ENCODE measurements at places on chromosomes 1 and 21.
A peak's percentile ranks its signal among the peaks of the same experiment; 100 is the strongest.

GRCh38 chr1:232704694-232705680, 75.1 kb upstream of the SIPA1L2 start:
- DNase-seq = no peak

- no peak for DNase-seq
These were observed 113.2 kb downstream of the LRRC53 start for GRCh38 chr1:74399249-74399648.

DNA sequence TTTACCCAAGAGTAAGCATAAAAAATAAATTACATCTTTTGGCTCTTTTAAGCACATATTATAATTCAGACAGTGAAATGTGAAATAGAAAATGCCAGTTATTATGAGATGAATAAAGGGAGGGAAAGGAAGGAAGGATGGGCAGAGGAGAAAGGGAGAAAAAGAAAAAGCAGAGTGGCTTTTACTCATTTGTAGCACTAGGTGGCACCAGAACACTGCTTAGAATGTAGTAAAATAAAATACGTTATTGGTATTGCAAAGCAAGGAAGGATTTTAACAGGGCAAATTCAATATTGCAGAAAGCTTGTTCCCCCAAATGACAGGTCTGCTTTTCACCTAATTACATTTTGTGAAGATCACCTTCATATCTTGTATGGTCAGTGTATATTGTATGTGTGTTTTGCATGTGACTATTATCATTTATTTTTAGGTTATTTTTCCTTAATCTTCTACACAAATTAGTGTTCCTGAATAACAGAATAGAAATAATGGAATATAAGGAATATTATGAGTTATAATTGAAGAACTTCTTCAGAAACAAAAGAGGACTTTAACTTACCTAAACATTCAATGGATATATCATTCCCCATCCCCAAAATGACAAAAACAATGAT, 9.1 kb upstream of the PCNX2 start:
- DNase-seq = no peak

DNA sequence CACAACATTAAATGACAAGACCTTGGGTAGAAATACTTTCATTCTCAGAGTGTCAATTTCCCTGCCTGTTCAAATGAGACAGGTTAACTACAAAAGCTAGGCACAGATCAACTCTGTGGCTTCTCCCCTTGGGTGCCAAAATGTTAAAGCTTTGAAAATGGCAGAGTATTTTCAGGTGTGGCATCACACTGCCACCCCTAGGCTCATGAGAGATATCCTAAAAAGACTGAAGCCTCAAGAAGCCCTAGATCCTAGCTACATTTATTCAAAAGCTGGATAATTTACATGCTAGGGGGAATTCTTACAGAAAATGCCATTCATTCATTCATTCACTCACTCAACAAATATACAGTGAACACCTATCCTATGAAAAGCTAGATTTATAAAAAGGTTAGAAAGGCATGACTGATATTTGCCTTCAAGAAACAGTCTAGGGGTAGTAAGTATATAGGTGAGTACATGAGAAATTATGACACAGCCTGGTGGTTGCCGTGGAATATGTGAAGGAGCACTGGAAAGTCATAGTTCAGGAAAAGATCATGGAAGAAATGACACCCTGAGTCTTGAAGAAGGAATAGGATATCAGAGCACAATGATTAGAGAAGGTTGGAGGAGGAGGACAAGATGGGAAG, 15.9 kb upstream of the RAB4A start:
- peak; percentile 16 for DNase-seq

Data from activated naive CD4-positive, alpha-beta T cell treated with anti-CD3 and anti-CD28 coated beads, Interleukin-2, amount 50 U/mL, for 16 hours (primary cell).